ENCODE measurements at places on chromosomes 7 and 10.

DNA sequence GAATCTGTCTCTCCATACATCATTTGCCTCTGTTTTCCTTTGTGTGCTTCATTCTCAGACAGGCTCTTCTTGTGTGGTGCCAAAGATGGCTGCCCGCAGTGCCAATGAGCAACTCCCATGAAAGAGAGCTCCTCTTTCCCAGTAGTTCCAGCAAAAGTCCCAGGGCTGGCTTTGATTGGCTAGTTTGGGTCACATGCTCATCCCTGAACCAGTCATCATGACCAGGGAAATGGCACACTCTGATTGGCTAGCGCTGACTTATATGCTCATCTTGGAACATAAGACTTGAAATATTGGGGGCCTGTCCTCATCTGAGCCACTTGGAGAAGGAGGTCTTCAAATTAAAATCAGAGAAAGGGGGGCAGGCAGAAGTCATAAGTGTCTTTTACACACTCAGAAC, 112.7 kb downstream of the CDH23 start:
- no peak for DNase-seq

DNA sequence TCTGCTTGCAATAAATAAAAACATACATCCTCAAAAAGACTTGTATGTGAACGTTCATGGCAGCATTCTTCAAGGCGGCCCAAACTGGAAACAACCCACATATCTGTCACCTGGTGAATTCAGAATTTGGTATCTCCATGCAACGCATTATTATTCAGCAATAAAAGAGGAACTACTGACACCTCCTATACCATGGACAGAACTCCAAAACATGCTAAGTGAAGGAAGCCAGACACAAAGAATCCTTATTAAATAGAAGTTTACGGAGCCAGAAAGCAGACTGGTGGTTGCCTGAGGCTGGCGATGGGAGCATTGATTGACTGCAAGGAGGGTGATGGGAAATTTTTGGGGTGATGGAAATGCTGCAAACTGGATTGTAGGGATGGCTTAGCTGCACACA, 530.8 kb upstream of the DPP6 start:
- no peak for DNase-seq

- DNase-seq, result no peak
These were observed 249.3 kb upstream of the NEBL start for GRCh38 chr10:21146436-21146789.

GRCh38 chr10:83612050-83612449, 527.3 kb upstream of the GHITM start:
- DNase-seq, result no peak

GRCh38 chr7:109213081-109213480, 643.4 kb downstream of the DNAJB9 start:
- DNase-seq, result no peak

- no peak for DNase-seq
These were observed 65.2 kb upstream of the EMX2 start for GRCh38 chr10:117477211-117477947.

- DNase-seq, result no peak
These were observed 893.9 kb downstream of the CCSER2 start for GRCh38 chr10:85222300-85222699.

GRCh38 chr10:124594240-124594639, 132.6 kb downstream of the LHPP start:
- no peak for DNase-seq

- DNase-seq, result no peak
These were observed 258.6 kb upstream of the NFE2L3 start for GRCh38 chr7:25893436-25893835.

GRCh38 chr7:4742051-4742573, 33.3 kb upstream of the AP5Z1 start:
- DNase-seq, result no peak

- no peak for DNase-seq
These were observed 6.8 kb upstream of the SLK start for GRCh38 chr10:103960103-103960502.

GRCh38 chr10:117216611-117217195, 19.4 kb downstream of the KCNK18 start:
- no peak for DNase-seq

- DNase-seq, result no peak
These were observed 233.5 kb downstream of the CREB5 start for GRCh38 chr7:28645866-28646265.

GRCh38 chr7:115941703-115942268, 88.8 kb downstream of the TFEC start:
- no peak for DNase-seq

DNA sequence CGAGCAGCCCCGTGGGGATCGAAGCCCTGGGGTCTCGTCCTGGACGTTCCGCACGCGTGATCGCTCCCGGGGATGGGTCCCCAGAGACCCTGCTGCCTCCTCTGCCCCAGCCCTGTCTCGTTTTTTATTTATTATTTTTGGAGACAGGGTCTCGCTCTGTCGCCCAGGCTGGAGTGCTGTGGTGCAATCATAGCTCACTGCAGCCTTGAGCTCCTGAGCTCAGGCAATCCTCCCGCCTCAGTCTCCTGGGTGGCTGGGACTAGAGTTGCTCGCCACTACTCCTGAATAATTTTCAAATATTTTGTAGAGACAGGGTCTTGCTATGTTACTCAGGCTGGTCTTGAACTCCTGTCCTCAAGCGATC, 319 bp upstream of the STX1A start:
- no peak for DNase-seq

- DNase-seq, result no peak
These were observed 83.6 kb downstream of the MPP7 start for GRCh38 chr10:28219251-28219650.

- no peak for DNase-seq
These were observed 2.7 kb downstream of the PUS7 start for GRCh38 chr7:105519353-105519752.

- no peak for DNase-seq
These were observed 93.8 kb downstream of the ZRANB1 start for GRCh38 chr10:125035588-125036295.

DNA sequence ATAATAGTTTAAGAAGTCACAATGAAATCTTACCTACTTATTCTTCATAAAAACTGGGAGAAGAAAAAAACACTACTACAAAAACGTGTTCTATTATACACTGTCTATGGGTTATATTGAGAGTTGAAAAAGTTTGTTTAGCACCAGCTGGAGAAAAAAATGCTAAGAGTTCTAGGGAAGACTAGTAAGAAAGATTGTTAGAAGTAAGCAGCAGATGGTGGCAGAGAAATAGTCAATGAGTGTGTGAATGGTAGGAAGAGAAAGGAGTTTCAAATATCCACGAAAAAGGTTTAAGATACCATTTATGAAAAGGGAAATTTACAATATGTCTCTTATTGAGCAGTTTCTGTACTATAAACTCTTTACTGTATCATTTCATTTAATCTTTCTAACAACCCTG, 124.7 kb downstream of the NRBF2 start:
- DNase-seq, result no peak

DNA sequence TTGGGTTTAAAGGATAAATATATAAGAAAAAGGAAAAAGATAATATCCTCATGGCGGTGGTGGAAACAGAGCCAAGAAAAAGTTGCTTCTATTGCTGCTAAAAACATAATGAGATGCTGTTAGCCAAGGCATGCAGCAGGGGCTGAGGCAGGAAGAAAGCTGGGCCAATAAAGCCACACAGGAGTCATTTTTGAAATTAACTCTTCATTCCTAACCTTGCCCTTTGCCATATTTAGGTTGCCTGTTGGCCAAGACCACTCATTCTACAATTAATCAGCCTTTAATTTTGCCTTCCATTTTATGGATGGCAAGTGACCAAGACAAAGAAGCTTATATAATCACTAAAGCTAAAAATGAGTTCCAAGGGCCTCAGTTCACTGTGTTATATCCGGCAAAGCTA, 58.2 kb downstream of the ARMH3 start:
- no peak for DNase-seq

DNA sequence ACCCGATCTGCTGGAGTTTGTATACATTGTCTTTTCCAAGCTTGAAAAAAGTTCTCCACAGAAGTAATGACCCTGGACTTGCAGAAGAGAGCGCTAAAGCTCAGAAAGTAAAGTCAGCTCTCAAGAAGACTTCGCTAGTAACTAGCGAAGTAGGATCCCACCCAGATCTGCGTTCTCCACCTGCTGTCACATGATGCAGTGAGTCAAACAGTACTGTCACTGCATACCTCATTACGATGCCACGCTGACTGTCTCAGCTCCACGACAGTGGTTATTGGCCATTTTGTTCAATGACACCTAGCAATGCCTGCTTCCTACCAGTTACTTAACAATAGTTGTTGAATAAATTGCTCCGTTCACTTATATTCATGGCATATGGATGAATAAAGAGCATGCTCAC, 29.7 kb upstream of the SEC61G start:
- DNase-seq, result no peak

- DNase-seq, result no peak
These were observed 1.8 kb downstream of the GOLGA7B start for GRCh38 chr10:97851341-97852001.

- no peak for DNase-seq
These were observed 223.4 kb downstream of the SEC23IP start for GRCh38 chr10:120115959-120116358.

DNA sequence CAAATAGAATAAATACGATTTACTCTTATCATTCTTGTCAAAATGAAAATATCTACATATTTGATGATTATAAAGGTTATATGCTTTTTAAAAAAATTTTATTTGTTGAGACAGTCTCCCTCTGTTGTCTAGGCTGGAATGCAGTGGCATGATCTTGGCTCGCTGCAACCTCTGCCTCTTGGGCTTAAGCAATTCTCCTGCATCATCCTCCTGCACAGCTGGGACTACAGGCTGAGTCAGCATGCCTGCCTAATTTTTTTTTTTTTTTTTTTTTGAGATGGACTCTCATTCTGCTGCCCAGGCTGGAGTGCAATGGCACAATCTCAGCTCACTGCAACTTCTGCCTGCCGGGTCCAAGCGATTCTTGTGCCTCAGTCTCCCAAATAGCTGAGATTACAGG, 48.9 kb downstream of the PUS7 start:
- DNase-seq, result no peak

DNA sequence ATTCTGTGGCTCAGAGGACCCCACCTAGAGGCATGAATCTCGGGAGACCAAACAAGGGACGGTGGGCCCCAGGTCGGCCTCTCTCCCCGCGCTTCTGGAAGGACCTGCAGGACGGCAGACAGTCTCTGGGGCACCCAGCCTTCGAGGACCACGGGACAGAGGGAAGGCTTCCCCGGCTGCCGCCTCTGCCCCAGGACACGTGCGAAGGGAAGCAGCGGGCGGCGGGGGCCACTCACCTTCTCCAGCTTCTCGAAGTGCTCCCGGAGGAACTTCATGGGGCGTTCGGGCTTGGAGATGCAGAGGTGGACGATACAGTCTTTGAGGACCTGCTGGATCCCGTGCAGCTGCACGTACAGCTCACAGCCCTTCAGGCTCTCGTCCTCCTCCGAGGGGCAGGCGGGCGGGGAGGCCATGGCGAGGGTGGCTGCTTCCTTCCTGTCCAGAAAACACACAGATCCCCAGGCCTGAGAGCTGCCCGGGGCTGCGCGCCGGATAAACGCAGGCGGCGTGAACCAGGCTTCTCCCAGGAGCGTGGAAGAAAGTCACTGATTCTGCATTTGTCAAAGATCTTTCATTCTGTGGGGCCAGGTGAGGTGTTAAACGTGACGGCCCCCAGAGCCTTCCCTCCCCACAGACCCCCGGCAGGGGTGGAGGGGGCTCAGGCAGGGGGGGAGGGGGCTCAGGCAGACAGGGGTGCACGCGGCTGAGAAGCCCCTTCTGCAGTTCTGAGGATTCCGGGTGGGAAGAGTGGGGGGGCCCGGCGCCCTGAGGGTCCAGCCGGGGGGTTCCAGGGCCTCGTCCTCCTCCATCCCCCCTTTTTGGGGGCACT, 15.2 kb upstream of the DNAAF5 start:
- no peak for DNase-seq

DNA sequence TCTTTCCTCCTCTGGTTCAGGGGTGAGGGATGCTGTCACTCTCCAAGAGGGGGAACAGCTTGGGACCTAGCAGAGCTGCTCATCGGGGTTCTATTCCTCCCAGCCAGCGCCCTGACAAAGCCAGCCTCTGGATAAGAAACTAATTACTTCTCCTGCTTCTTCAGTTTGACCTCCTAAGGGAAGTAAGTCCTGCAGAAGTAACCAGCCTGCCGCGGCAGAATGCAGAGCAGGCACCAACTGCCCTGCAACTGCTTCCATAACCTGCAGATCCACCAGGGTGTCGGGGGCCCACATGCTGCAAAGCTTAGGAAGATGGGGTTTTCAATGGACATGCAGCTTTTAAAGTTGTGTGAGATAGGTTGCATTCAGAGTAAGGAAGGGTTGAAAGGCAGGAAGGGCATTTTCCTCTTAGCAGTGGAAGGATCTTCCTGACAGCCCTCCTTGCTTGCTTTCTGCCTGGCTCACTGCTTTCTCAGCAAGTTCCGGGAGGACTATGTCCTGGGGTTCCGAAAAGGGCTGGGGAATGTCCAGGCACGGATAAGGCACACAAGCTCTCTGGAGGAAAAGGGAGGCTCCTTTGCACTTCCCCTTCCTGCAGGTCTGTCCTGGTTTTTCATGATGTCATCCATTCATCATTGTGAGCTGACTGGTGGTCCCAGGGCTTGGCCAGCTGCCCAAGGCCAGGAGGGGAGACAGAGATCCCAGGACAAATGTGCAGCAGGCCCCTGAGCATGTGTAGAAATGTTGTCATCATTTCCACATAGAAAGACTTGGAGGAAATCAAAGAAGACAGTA, 24.3 kb upstream of the CALU start:
- DNase-seq, result no peak

GRCh38 chr10:6013413-6014192, 36.3 kb upstream of the IL15RA start:
- no peak for DNase-seq

DNA sequence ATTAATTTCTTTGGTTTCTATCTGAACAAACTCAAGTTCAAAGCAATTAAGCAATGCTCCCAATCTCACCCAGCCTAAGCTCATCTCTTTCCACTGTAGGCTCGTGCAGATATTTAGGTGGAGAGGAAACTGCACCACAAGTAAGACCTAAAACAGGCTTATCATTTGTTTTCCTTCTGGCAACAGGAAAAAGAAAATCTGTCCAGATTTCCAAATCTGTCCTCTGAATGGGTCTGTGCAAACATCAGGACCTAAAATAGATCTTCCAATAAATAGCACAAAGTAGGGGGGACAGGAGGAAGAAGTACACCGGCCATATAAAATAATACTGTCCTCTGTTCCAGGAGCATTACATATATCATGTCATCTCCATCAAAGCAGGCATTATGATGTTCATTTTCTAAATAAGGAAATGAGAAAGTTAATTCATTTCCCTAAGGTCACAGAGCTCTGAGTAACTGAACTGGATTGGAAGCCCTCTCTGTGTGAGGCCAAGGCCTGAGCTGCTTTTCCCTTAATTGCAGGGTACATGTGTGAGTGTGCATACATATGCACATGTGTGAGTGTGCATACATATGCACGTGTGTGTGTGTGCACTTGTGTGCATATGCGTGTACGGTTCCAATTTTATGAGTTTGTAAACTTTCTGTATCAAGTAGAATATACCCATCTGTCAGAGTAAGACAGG, 92.8 kb upstream of the PARD3 start:
- no peak for DNase-seq

DNA sequence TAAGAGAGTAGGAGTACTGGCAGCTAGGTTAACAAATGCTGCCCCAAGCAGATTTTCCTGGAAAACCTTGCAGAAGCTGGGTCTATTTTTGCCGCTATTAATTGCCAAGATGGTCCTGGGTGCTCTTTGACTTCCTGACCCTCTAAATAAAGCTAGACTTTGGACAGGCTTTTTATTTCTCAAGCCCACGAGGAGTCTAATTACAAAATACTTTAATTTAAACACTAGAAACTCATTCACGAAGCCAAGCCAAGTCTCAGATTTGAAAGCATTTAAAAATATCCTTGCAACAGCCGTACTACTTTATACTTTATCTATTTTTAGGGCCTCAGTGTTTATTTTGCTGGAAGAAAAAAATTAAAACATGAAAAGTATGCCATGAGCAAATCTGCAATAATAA, 45.1 kb downstream of the TMEM26 start:
- no peak for DNase-seq
